ENCODE measurements at places on chromosomes 1 and 21.

GRCh38 chr1:204453141-204453772 is 41.3 kb downstream of the PIK3C2B start:
- DNase-seq, result no peak

GRCh38 chr1:69814926-69815325 is 247.2 kb downstream of the LRRC7 start:
- no peak for DNase-seq

DNA sequence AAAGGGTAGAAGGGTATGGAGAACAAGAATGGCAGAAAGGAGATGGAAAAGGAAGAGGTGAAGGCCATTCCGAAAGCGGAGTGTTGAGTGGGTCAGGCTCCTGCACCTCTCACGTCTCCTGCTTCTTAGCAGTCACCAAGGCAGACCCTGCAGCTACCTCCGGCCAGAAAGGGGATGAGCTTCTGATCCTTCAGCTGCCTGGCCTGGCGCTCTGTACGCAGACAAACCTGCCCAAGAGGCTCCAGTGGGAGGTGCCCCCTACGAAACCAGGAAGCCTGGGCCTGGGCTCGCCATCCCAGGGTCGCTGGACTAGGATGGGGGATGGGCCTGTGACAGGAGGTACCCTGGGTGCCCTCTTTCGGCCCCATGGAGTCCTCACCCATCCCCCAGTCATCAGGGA is 3.0 kb downstream of the GPR61 start:
- no peak for DNase-seq

GRCh38 chr1:160580221-160580812 is 1.0 kb upstream of the CD84 start:
- no peak for DNase-seq

- no peak for DNase-seq
Measured at GRCh38 chr1:231159963-231160761, 1.7 kb upstream of the TRIM67 start.

DNA sequence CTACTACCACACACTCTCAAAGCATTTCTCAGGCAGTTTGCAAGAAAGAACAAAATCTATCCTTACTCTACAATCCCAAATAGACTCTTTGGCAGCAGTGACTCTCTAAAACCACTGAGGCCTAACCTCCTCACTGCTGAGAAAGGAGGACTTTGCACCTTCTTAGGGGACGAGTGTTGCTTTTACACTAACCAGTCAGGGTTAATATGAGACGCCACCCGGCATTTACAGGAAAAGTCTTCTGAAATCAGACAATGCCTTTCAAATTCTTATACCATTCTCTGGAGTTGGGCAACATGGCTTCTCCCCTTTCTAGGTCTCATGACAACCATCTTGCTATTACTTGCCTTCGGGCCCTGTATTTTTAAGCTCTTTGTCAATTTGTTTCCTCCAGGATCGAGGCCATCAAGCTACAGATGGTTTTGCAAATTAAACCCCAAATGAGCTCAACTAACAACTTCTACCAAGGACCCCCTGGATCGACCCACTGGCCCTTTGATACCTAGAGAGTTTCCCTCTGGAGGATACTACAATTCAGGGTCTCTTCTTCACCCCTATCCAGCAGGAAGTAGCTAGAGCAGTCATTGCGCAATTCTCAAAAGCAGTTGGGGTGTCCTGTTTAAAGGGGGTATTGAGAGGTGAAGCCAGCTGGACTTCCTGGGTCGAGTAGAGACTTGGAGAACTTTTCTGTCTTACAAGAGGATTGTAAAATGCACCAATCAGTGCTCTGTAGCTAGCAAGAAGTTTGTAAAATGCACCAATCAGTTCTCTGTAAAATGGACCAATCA is 2.0 kb upstream of the FMO4 start:
- no peak for DNase-seq

DNA sequence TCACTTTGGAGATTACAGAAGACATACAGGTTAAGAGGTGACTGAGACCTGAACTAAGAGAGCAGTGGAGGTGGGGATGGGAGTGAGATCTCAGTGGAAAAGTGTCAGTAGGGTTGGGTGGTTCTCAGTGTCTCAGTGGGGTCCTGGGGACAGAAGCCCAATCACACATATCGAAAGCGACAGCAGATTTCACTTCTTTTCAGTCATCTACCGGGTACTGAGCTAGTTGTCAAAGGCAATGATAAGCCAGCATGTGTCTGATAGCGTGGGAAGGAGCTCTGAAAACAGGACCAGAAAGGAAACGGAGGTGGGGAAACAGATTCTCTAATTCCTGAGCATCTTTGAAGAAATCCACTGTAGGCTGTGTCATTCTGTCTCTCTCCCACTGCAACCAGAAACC is 59.5 kb downstream of the RHOU start:
- DNase-seq, result no peak

DNA sequence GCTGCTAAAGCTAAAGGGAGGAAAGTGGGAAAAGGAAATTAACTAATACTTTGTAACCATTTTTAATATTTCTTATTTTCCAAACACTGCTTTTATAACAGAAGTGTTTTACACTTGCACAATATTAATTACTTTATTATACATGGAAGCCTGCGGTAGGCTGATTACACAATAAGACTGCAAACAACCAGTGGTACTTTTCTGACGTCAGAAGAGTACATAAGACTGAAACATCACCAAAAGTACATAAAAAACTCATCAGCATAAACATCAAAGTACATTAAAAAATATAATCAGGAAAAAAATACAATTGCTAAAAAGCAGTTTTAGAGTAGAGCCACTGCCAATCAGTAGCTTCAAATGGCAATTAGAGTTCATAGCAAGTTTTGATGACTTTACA is 4.6 kb downstream of the ZNF281 start:
- DNase-seq, result no peak

- DNase-seq, result peak; percentile 21
Measured at GRCh38 chr1:6477039-6477820, 11.3 kb upstream of the TNFRSF25 start.

DNA sequence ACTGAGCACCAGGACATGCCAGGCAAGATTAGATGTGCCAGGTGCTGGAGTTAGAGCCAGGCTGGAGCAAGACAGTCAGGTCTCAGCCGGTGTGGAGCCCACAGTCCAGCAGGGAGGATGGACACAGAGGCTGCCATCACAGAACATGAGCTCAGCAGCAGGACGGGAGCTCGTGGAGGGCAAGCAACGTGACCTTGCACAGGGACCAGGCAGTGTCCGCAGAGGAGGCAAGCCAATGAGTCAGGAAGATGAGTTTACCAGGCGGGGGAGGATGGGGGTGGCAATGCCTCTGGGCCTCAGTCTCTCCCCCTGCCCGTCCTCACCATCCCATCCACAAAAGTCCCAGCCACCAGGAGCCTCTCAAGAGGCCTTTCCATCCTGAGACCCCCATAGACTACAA is 20.7 kb upstream of the ZC3H12A start:
- DNase-seq, result no peak

- no peak for DNase-seq
Measured at GRCh38 chr1:240199758-240200645, 108.3 kb downstream of the FMN2 start.

DNA sequence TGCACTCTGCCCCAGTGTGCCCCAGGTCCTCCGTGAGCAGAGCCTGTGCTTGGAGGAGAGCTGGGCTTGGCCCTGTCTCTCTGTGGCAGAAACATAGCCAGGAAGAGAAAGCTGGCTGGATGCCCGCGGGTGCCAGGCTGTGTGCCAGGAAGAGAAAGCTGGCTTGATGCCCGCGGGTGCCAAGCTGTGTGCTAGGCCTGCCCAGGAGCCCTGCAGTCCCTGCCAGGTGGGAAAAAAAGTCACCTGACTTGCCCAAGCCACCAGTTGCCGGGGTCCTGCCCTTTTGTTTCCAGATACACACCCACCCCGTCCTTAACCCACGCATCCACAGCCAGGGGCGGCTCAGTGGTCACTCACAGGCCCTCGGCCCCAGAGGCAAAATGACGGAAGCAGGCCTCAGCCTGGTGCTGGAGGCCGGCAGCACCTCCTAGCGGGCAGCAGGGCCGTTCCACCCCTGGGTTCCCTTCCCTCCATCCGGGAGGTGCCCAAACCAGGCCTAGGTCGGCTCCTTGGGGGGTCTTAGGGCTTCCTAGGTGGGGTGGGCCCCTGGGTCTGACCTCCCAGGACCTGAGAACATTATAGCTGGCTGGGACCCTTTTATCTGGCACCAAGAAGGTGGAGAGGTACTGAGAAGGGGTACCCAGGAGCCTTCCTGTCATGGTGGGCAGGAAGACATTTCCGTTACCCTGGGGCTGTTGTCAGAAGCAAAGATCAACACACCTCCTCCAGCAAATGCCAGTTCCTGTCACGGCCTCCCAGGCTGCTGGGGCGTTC is 9.1 kb downstream of the ITGB2 start:
- peak; percentile 52 for DNase-seq

DNA sequence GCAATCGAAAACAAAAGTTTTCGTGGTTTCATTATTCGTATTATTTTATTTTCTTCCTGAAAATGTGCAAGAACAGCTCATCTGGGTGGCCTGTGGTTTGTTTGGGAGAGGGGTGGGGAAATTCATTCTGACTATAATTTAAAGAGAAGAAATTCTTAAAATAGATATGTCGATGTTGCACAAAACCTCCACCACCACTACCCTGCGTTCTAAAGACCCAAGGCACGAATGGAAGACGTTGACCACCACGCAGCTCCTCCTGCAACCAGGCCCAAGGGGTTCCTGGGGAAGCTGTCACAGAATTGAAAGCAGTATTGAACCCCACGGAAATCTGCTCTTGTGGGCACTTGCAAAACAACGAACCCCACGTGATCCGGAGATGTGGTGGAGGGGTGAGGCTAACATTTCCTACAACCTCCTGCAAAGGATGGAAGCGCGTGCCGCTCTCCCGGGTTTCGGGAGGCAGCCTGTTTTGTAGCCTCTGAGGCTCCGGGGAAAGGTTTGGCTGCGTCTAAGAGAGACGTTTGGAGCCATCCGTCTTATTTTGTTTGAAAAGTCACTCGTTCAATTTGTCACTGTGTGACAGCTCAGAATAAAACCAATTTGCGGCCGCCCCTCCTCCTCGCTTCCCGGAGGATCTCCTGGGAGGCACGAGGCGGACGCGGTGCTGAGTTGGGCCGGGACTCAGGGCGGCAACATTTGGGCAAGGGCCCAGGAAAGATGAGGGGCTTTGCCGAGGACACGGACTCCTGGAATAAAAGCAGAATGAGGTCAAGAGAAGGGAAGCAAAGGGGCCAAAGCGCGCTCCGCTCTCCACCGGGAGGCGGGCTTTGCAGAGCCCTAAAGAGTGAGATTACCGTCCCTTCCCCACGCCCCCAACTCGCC is 810 bp upstream of the HLX start:
- DNase-seq, result no peak

- DNase-seq, result no peak
Measured at GRCh38 chr1:233959102-233959501, 54.6 kb downstream of the SLC35F3 start.

DNA sequence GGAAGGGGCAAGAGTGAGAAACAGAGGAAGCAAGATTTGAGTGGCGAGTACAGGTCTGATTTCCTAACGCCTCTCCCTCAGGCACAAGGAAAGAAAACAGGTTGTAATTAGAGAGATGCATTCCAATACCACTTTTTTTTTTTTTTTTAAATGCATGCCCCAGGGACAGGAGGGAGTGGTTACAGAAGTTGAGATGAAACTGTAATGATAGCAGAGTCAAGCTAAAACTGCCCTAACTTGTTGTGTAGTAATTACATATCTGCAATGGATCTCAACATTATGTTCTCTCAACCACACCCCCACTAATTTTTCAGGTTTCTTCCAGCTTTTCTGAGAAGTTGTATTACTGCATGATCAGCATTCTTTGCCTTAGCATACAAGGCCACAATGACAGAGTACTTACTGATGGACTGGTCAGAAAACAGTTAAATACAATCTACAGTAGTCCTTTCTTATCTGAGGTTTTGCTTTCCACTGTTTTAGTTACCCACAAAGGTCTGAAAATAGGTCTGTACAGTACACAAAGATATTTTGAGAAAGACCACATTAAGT is 5.5 kb downstream of the ETV3 start:
- DNase-seq, result no peak

- DNase-seq, result no peak
Measured at GRCh38 chr1:30965924-30966599, 57.5 kb upstream of the SDC3 start.

- no peak for DNase-seq
Measured at GRCh38 chr1:60731321-60731720, 351.0 kb upstream of the NFIA start.

DNA sequence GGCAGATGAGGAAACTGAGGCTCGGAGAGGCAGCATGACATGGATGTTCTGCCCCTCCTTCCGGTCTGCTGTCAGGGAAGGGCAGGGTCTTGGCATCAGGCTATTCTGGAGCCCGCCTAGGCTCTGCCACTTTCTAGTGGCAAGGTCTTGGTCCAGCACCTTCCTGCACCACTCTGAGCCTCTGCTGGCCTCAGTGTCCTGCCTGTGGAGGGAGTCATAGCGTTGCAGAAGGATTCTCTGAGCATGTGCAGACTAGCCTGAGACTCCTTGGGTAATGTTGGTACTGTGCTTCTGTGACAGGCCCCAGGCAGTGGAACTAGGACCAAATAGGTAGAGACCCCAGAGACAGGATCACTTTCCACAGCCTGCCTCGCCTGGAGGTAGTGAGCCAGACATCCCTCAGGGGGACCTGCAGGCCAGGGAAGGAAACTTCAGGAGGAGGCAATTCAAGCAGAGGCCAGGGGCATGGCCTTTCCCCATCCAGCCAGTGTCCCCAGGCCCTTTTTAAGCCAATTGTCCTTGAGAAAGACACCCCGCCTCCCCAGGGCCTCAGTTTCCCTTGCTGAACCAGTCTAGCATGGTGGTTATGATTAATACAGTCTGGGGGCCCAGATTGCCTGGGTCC is 10.6 kb downstream of the EDN2 start:
- no peak for DNase-seq

DNA sequence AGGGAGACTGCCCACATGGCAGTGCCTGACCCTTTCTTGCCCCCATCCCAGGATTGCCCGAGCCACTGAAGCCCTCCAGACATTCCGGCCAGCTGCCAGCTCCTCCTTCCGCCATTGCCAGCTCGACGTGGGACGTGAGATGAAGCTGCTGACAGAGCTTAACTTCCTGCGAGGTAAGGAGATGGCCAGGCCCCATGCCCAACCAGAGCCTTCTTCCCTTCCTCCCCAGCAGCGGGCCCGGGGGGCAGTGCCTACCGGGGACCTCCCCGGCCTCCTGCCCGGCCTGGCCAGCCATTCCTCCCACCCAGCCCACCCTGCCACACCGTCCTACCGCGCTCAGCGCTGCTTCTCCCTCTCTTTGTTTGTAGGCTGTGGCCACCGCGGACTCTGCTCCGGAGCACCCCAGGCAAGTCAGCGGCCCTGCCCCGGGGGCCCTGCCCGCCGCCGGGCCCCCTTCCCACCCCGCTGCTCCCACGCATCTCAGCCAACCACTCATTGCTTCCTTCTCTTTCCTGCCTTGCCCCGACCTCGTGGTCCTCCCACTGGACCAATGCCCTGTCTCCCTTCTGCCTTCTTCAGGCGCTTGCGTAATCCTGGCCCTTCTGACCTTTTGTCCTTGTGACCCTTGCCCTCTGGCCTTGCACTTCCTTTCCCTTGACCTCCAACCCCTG is 4.9 kb downstream of the TRIM46 start:
- DNase-seq, result no peak

DNA sequence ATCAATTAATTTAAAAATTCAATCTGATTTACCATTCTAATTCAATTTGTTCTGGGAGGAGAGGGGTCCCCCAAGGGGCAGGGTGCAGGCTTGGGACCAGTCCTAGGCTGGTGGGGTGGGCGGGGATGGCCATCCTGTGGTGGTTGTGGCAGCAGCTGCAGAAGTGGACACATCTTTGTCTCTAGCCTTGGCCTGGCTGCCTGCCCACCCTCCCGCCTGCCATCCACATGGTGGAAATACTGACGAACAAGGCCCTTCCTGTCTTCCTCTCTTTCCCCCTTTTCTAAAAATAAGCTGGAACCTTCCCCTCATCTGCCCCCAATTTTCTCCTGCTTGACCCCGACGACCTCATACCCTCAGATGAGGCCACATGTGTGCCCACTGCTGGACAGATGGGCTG is 130.9 kb downstream of the FOXD2 start:
- no peak for DNase-seq
